ENCODE measurements at places on chromosomes 3 and 15. TPM values are rescaled to one million over a fixed set of nuclear protein-coding genes. Genes with fewer than 3 reads are reported as not detected.

GRCh38 chr15:49083401-49084284 is 37.4 kb upstream of the SECISBP2L start:
- H3K27me3 ChIP-seq: no peaks in the 10 kb centered on the region
- H3K4me1 ChIP-seq: no peaks in the 10 kb centered on the region
- no peak for DNase-seq
- no peak overlapping the region for H3K4me3 ChIP-seq
- no peaks in the 10 kb centered on the region for H3K36me3 ChIP-seq

DNA sequence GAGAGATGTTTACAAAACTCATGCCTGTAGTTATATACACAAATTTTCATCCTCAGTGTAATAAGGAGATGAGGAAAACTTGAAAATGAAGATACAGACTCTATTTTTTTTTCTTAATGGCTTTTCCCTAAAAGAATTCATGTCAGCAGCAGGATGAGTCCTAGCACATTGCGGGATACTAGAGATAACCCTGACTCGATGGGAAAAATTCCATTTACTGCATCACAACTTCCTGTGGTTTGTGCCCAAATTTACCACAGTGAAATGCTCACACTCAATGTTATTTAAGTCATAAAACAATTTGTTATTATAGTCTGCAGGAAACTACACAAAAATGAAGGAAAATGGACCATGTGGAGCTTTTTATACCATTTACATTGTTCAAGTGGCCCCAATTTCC is 581.9 kb upstream of the ZNF717 start:
- no peak overlapping the region for H3K4me3 ChIP-seq
- no peaks in the 10 kb centered on the region for H3K4me1 ChIP-seq
- H3K27ac ChIP-seq: no peak overlapping the region
- no peaks in the 10 kb centered on the region for H3K27me3 ChIP-seq

Gene SKOR1
- total RNA-seq: 0.13 TPM

Gene ADAMTS17
- total RNA-seq: 2.9 TPM

- no peaks in the 10 kb centered on the region for H3K27me3 ChIP-seq
- no peaks in the 10 kb centered on the region for H3K4me1 ChIP-seq
- DNase-seq: no peak
- peaks cover 10% of the 10 kb centered on the region for H3K36me3 ChIP-seq
These were observed 192.3 kb downstream of the IGSF11 start for GRCh38 chr3:118842147-118842863.

DNA sequence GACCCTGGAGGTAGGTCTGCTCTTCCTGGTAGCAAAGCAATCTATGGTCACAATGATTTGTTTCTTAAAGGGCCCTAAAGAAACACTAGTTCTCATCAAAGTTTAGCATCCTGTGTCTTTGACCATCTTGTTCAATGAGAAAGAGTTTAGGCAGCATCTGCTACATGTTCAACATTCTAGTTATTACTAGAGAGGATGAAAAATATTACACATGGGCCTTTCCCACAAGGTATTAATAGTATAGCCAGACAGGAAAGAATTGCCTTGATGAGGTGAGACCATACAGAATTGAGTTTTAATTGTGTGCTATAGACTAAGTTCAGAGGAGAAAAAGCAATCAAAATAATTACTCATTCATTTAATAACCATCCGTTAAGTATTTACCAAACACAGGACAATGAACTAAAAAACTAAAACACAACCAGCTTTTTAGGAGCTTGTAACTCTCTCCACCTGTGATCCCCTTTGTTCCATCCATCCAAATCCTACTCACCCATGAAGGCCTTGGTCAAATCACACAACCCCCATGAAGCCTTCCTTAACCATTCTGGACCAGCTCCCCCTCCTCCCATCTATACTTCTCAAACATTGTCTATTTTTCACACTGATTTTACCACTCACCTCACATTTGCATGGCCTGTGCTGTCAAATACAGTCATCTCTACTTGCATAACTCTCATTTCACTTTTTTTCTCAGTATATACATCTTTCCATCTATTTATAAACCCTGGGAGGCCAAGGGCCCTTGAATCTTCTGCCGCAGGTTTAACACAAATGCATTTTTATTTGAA is 122.9 kb downstream of the RORA start:
- H3K27ac ChIP-seq: no peak overlapping the region
- DNase-seq: no peak
- H3K36me3 ChIP-seq: no peaks in the 10 kb centered on the region
- no peak overlapping the region for H3K4me3 ChIP-seq
- no peaks in the 10 kb centered on the region for H3K4me1 ChIP-seq

GRCh38 chr3:111717601-111718000 is 122.5 kb upstream of the ZBED2 start:
- H3K27ac ChIP-seq: no peak overlapping the region
- H3K4me3 ChIP-seq: no peak overlapping the region
- no peaks in the 10 kb centered on the region for H3K36me3 ChIP-seq
- H3K4me1 ChIP-seq: 0 out of 2 replicates have a peak, but pooled peaks cover 2% of the 10 kb centered on the region

GRCh38 chr15:58070801-58071418 is 5.4 kb upstream of the ALDH1A2 start:
- no peak overlapping the region for H3K27ac ChIP-seq
- H3K4me1 ChIP-seq: no peaks in the 10 kb centered on the region
- no peaks in the 10 kb centered on the region for H3K36me3 ChIP-seq
- H3K27me3 ChIP-seq: peaks cover 5% of the 10 kb centered on the region
- no peak overlapping the region for H3K4me3 ChIP-seq

DNA sequence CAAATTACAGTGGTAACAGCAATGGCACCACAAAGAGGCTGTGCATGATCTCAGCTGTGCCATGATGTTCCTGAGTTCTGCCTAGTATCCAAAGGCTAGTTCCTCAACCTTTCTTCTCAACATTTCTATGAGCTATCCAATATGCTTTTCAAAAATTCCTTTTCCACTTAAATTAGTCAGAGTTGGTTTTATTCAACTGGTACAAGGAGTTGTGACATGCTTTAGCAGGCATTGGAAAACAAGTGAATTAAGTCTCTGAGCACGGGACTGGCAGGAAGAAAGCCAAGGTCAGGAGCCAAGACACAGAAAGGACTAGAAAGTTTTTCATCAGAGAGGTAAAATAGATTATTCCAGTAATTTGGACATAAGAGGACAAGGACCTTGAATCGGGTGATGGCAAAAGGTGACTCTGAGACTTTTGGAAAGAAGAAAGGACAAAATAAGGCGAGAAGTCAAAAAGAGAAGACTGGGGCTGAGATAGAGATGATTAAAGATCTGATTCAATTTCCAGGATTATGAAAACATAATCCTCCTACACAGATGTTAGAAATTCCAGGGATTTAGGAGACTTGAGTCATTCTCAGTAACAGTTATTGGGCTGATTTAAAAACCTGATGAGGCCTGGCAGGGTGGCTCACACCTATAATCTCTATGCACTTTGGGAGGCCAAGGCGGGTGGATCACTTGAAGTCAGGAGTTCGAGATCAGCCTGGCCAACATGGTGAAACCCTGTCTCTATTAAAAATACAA is 36.1 kb downstream of the PBRM1 start:
- no peak overlapping the region for H3K4me3 ChIP-seq
- H3K27me3 ChIP-seq: no peaks in the 10 kb centered on the region
- no peaks in the 10 kb centered on the region for H3K4me1 ChIP-seq
- no peak for DNase-seq
- peaks cover 73% of the 10 kb centered on the region for H3K36me3 ChIP-seq

GRCh38 chr3:177396733-177397132 is 199.5 kb upstream of the TBL1XR1 start:
- no peak overlapping the region for H3K27ac ChIP-seq
- H3K27me3 ChIP-seq: no peaks in the 10 kb centered on the region
- H3K36me3 ChIP-seq: peaks cover 8% of the 10 kb centered on the region

DNA sequence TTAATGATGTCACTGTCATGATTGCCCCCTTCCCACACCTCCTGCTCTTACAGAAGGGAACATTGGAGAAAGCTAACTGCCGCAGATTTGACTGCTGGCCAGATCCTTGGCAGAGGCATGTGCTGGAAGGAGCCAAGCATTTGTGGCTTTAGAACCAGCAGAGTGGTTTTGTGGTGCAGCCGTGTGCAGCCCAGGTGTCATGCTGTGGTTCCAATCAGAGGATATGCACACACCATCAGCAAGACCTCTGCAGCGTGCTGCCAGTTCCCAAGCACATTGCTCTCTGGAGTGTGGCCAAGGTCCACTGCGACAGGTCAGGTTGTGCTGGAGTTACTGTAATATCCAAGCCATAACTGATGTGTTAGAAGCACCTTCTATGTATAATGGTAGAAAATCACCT is 61.6 kb downstream of the OTOL1 start:
- H3K27ac ChIP-seq: no peak overlapping the region
- H3K4me3 ChIP-seq: no peak overlapping the region
- H3K27me3 ChIP-seq: no peaks in the 10 kb centered on the region
- no peaks in the 10 kb centered on the region for H3K36me3 ChIP-seq

DNA sequence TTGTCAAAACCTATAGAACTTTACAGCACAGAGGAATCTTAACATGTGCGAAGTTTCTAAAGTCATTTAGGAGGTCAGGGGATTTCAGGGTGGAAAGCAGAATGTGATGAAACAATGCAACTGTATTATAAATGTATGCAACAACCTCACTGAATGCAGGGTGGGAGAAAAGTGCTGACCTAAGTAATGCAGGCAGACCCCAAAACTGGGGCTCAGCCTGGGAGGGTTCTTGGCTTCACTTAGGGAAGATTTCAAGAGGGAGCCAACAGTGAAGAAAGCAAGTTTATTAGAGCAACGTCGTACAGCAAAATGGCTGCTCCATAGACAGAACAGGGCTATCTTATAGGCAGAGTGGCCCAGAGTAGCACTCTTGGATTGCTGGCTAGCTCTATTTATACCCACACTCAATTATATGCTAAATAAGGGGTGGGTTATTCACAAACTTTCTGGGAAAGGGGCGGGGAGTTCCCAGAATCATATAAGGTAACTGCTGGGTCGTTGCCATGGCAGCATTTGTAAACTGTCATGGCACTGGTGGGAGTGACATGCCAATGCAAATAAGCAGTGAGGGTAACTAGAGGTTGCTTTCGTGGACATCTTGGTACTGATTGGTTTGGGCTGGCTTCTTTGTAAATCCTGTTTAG is 14.2 kb upstream of the CAND2 start:
- no peak overlapping the region for H3K4me3 ChIP-seq
- H3K27me3 ChIP-seq: no peaks in the 10 kb centered on the region
- H3K4me1 ChIP-seq: peaks cover 2% of the 10 kb centered on the region
- H3K27ac ChIP-seq: no peak overlapping the region

- H3K27ac ChIP-seq: no peak overlapping the region
- H3K4me3 ChIP-seq: no peak overlapping the region
- DNase-seq: no peak
- H3K4me1 ChIP-seq: no peaks in the 10 kb centered on the region
- no peaks in the 10 kb centered on the region for H3K36me3 ChIP-seq
These were observed 144.2 kb upstream of the SOX2 start for GRCh38 chr3:181567311-181568075.

Gene PPP1R14D
- not detected for total RNA-seq

DNA sequence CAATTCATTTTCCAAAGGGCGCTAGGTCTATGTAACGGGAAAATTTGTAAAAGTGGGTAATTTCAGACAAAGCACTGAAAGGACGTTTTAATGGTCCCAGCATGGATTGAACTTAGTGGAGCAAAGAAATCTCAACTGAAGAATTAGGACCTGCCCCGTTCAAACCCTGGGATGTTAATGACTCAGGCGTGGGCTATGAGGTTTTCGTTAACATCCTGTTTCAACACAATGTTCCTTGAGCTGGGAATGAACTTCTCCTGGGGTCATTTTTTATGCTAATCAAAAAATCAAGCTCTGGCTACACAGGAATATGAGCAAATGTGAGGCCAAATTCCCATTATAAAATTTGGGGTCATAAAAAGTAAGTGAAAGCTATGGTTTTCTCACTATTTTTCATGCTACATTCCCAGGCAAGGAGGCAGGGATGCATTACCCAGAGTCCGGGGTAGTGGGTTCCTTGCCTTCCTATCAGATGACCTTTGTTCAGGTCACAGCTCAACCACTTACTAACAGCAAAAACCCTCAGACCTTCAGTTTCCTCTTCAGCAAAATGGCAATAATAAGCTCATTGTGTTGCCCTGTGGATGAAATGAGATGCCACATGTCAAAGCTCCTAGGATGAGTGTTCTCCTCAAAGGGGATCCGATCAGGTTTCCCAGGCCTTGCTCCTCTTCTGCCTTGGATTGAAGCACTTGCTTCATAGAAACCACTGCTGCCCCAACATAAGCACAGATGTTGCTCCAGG is 271.4 kb downstream of the ARRDC4 start:
- no peaks in the 10 kb centered on the region for H3K36me3 ChIP-seq
- no peaks in the 10 kb centered on the region for H3K27me3 ChIP-seq
- no peak for DNase-seq
- H3K4me3 ChIP-seq: no peak overlapping the region
- no peaks in the 10 kb centered on the region for H3K4me1 ChIP-seq
- no peak overlapping the region for H3K27ac ChIP-seq

DNA sequence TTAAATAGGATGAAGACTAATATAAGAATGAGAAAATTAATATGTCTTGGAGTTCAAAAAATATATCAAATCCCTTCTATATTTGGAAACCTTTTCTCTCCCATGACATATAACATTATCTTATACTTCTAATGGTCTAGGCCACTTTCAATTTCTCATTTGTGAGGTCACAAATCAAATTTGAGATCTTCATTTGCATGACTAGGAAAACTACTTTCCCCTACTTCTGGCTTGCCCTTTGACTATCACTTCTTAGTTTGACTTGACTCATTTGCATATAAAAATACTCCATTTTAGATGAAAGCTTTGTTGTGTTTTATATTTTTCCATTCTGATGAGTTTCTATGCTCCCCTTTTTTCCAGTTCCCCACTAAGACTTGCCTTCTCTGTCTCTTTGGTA is 598.6 kb upstream of the TBL1XR1 start:
- no peaks in the 10 kb centered on the region for H3K36me3 ChIP-seq
- no peaks in the 10 kb centered on the region for H3K27me3 ChIP-seq
- H3K27ac ChIP-seq: no peak overlapping the region

Gene SEMA3B
- 6.4 TPM for total RNA-seq

Gene TMCO5A
- total RNA-seq: not detected

Gene IL5RA
- not detected for total RNA-seq

GRCh38 chr15:28899061-28899738 is 13.4 kb downstream of the APBA2 start:
- peaks cover 21% of the 10 kb centered on the region for H3K36me3 ChIP-seq
- H3K27ac ChIP-seq: no peak overlapping the region
- no peak for DNase-seq
- H3K27me3 ChIP-seq: no peaks in the 10 kb centered on the region
- H3K4me1 ChIP-seq: no peaks in the 10 kb centered on the region
- H3K4me3 ChIP-seq: no peak overlapping the region

- DNase-seq: no peak
- H3K4me1 ChIP-seq: no peaks in the 10 kb centered on the region
- H3K27me3 ChIP-seq: no peaks in the 10 kb centered on the region
These were observed 262.1 kb downstream of the IL20RB start for GRCh38 chr3:137219801-137220445.

- H3K4me3 ChIP-seq: no peak overlapping the region
- H3K4me1 ChIP-seq: no peaks in the 10 kb centered on the region
- no peaks in the 10 kb centered on the region for H3K36me3 ChIP-seq
- no peak for DNase-seq
- no peak overlapping the region for H3K27ac ChIP-seq
- H3K27me3 ChIP-seq: no peaks in the 10 kb centered on the region
These were observed 84.8 kb downstream of the PPCDC start for GRCh38 chr15:75107908-75108838.

GRCh38 chr15:35914573-35914972 is 368.6 kb upstream of the DPH6 start:
- H3K4me3 ChIP-seq: no peak overlapping the region
- no peaks in the 10 kb centered on the region for H3K27me3 ChIP-seq
- no peaks in the 10 kb centered on the region for H3K4me1 ChIP-seq
- H3K27ac ChIP-seq: no peak overlapping the region

GRCh38 chr3:71511446-71511845 is 72.1 kb downstream of the FOXP1 start:
- peaks cover 5% of the 10 kb centered on the region for H3K4me1 ChIP-seq
- DNase-seq: no peak
- H3K4me3 ChIP-seq: no peak overlapping the region
- H3K27ac ChIP-seq: no peak overlapping the region
- no peaks in the 10 kb centered on the region for H3K27me3 ChIP-seq

Gene CCRL2
- total RNA-seq: not detected

Gene ABTB1
- 6.2 TPM for total RNA-seq

Gene RNF111
- total RNA-seq: 28.0 TPM

Data from H9 (cell line).